PC-3 (cell line): ENCODE measurements at places on chromosomes 3 and 15.

GRCh38 chr15:95304151-95304946 lies 1026.2 kb upstream of the NR2F2 start:
- no peak for DNase-seq

DNA sequence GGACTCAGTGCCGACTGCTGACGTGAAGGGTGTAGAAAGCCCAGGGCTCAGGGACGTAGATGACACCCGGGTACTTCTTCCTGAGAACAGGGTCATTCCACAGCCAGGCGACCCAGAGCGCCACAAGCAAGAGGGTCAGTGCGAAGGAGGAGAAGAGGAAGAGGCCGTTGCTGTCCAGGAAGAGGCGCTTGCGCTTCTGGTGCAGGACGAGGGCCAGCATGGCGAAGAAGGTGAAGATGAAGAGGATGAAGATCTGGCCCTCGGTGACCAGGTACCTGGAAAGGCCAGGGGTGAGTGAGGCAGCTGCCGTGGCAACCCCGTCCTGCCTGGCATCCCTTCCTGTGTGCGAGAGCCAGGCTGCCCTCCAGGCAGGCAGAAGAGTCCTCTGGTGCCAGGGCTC lies 3.0 kb upstream of the CALML4 start:
- DNase-seq, result no peak

- peak; percentile 60 for DNase-seq
Observed at GRCh38 chr15:61835496-61836106, 224.6 kb downstream of the VPS13C start.

GRCh38 chr15:37758412-37758811 lies 176.0 kb upstream of the TMCO5A start:
- no peak for DNase-seq

- no peak for DNase-seq
Observed at GRCh38 chr3:143596957-143597642, 251.2 kb downstream of the SLC9A9 start.

GRCh38 chr3:31390466-31390865 lies 142.3 kb upstream of the STT3B start:
- no peak for DNase-seq

DNA sequence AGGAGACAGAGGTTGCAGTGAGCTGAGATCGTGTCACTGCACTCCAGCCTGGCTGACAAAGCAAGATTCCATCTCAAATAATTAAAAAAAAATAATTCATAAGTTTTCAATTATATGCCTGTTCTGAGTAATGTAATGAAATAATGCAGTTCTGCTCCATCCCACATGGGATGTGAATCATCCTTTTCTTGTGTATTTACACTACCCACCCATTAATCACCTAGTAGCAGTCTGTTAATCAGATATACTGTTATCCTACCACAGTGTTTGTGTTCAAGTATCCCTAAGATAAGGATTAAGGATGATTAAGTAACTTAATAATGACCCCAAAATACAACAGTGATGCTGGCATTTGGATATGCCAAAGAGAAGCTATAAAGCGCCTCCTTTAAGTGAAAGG lies 38.8 kb downstream of the PIGB start:
- peak; percentile 32 for DNase-seq

DNA sequence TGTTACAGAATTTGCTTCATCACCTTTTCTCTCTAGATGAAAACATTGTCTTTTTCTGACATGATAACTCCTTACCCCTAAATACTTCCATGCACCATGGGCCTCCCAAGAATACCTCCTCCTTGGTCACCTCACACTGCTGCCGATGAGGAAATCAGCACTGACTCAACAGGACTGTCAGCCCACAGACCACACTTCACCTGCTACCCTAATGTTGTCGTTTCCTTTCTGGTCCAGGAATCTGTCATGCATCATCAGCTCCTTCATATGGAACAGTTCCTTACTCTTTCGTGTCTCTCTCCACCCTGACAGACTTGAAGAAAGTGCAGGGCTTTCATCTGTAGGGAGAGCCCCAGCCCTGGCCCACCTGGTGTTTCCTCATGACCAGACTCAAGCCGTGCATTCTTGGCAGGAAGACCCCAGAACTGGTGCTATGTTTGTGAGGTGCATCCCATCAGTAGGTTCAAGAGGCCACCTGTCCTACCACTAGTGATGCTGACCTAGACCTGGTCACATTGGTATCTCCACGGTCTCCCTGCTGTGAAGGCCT lies 41.1 kb upstream of the PLXNA1 start:
- no peak for DNase-seq

DNA sequence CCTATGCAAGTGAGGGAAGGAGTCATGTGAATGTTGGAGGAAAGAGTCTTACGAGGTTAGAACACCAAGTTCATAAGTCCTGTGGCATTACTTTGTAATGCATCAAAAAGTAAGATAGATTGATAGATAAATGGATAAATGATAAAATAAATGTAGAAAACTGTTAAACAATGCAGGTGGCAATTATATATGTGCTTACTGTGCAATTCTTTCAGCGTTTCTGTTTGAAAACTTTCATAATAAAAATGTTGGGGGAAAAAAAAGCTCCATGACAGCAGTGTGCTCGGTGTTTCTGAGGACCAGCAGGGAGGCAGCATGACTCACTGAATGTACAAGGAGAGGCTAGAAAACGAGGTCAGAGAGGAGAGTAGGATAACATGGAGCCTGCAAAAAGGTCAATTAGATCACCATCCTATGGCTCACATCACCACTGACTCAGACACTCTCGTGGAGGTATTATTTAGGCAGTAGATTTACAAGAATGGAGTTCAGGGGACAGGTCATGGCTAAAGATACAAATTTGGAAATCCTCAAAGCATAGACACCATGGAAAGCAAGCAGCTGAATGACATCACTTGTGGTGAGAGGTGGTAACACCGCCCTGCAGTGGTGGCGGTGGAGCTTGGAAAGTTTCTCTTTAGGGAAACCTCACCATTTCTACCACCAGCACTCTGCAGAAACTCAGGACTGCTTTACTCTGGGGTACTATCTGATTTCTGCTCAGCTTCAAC lies 219.8 kb downstream of the CTNNB1 start:
- DNase-seq, result peak; percentile 67

- DNase-seq, result peak; percentile 67
Observed at GRCh38 chr3:66407611-66408218, 93.1 kb downstream of the LRIG1 start.

DNA sequence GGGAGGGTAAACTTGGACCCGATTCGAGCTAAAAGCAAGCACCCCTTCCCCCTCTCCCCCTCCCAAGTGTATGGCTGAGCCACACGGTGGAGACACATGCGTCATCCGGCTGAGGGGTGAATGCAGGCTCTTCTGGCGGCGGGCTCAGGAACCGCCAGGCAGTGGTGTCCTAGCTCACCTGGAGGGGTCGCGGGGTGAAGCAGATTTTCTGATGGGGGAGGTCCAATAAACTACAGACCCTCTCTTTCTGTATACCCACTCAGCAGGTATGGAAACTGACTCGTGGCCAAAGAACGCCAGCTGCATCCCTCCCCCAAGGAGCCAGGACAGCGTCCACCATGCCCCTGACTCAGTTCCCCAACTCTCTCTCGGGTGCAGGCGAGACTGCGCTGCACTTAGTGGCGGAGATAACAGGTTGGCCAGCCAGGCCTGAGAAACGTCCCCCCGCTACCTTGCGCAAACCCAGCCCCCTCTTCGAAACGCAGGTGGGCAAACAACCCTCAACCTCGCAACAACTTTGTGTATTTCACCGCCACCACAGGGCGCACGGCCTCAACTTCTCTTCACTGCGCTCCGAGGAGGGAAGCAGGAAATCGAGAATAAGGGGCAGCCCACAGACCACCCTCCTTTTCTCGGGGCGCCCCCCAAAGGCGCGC lies 1.3 kb downstream of the MAGI1 start:
- DNase-seq, result peak; percentile 40
